GM12865 (cell line): ENCODE measurements at places on chromosomes 3 and 15.

DNA sequence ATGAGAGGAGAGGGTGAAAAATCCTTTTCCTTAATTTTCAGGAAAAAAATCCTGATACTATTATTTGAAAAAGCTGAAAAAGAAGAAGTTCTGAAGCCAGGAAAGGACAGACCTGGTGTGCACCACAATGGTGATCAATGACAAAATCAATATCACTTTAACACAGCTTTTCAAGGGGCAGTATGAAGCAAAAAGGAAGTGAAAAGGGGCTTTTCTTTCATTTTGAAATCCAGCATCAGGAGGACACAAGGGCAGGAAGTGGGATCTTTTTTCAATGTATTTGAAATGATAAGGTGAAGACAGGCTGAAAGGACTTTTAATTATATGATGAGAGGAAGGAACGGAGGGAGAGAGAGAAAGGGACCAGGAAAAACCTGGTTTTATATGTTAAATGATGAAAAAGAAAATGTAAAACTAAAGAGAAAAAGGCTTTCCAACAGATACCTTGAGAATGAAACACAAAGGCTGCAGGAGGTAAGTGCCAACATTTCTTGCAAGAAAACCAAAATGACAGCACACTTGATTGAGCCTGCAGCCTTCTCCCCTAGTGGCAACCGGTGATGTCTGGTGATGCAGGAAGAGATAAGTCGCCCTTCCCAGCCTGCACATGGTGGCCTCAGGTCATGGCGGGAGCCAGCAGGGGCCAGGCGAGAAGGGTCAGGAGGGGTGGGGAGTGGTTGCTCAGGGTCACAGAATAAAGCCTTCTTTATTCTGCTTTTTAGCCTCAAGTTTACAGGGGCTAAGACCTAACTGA lies 236.7 kb upstream of the WNT5A start:
- DNase-seq = peak; percentile 46

DNA sequence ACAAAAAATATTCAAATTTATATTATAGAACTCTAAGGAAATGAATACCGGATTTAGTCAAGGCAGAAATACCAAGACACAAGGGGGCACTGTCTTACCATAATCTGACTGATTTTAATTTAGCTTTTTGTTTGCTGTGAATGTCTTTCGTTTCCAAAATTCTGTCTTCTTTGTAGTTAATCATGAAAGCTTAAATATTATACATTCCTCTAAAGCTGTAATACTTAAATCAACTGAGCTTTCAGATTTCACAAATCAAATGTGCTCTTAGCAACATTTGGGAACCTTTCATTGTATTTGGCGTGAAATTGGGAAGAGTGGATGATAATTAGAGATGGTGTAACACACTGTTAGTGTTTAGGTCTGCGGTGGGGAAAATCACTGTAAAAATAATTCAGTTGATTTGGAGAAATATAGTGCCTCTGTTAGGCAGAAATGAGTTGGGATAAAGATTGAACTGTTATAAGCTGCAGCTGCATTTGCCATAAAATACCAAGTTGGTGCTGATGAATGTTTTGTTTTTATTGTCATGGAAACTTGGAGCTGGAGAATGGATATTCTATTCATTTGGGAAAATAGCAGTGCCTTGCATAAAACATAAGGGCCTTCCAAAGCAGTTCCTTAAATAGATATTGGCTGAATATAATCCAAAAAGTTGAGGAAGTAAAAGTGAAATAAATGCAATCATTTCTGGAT lies 228.2 kb downstream of the TCF12 start:
- peak; percentile 63 for DNase-seq

DNA sequence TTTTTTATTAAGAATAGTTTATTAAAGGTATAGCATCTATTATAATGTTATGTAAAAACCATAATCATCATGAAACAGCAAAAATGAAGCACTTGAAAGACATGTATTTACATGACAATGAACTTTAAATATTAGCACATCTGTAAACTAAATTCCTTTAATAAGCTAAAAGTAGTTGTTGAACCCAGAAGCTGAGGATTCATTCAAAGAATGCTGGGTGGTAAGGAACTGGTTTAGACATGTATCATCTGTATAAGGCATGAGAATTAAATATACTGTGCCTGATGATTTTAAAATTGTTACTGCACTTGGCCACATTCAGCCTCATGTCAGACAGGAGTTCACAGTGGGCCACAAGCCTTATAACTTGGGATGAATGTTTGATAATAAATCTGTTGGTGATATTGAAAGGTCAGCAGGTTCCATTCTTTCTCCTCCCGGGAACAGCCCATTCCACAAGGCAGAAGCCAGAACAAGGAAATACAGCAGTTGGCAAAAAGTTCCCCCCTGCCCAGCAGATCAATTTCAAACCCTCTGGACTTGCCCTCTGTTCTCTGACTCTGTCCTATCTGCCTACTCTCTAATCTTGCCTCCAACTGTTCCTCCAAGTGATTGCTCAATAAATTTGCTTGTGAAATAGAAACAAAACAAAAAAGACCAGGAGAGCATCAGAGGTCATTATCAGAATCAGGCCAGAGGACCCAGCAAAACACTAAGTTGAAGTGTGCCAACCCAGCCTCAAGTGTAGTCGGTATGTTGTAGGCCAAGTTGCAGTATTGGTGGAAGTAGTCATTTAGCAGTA lies 49.8 kb upstream of the TEX264 start:
- no peak for DNase-seq

DNA sequence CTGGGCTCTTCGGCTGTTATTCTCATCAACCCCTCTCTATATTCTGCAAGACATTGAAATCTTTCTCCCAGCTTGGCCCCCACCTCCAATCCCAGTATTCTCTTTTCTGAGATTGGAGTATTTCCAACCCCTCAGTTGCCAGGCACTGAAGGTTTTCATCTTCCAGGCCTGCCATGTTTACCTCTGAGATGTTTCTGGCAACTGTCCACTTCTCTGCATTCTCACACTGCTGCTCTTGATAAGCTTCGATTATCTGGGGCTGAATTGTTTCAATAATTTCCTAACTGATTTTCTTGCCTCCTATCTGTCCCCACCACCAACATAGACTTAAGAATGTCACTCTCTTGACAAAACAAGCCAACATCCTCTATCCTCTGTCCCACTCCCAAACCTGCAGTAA lies 1.4 kb upstream of the GPR156 start:
- DNase-seq = no peak

DNA sequence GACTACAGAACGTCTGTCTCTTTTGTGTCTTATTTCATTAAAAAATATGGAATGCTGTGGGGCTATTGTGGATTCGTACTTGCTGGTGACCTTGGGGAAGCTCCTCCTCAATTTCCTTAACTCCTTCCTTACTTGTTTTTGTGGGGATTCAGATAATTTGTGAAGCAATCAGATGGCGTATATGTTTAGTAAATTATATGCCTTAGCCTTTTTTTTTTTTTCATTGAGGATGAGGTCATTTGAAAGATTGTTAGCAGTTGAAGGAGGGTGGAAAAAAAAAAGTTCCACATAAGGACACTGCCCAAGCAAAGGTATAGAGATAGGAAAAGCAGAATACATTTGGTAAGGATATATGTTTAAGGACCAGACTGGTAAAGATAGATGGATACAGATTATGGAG lies 3.3 kb downstream of the RNF13 start:
- DNase-seq = no peak
